ENCODE measurements at places on chromosomes 1 and 21. TPM values are rescaled to one million over a fixed set of nuclear protein-coding genes. Genes with fewer than 3 reads are reported as not detected.

The TDRD5 gene
- not detected for total RNA-seq

The CYYR1 gene
- total RNA-seq, result 27.3 TPM

The GJA4 gene
- total RNA-seq, result 23.0 TPM

DNA sequence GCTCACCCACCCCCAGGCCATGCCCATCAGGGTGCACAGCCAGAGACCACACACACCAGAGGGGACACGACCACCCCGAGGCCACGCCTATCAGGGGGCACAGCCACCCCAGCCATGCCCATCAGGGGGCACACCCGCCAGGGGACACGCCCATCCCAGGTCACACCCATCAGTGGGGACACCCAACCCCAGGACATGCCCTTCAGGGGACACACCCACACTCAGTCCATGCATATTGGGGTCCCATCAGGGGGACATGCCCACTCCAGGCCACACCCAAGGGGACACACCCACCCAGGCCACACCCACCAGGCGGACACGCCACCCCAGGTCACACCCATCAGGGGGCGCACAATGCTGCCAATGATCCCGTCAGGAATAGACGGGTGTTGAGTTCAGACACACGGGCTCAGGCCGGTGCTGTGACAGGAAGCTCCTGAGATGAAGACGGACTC lies 20.7 kb downstream of the MCM3AP start:
- DNase-seq, result no peak

DNA sequence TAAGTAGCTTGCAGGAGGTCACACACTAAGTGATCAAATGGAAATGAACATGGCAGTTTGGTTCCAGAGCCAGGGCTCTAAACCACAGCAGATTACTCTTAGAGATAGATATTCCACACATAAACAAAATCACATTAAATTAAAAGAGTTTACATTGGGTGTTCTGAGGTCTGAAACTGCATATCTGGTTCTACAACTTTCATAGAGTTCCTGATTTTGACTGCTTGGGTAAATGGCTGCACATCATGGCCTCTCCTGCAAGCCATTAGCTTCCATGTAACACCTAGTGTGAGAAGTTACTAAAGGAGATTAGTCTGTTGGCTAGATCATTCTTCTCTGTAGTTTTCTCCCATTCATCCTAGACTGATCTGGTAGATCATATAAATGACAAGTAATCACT lies 12.8 kb upstream of the XCL2 start:
- DNase-seq, result no peak

DNA sequence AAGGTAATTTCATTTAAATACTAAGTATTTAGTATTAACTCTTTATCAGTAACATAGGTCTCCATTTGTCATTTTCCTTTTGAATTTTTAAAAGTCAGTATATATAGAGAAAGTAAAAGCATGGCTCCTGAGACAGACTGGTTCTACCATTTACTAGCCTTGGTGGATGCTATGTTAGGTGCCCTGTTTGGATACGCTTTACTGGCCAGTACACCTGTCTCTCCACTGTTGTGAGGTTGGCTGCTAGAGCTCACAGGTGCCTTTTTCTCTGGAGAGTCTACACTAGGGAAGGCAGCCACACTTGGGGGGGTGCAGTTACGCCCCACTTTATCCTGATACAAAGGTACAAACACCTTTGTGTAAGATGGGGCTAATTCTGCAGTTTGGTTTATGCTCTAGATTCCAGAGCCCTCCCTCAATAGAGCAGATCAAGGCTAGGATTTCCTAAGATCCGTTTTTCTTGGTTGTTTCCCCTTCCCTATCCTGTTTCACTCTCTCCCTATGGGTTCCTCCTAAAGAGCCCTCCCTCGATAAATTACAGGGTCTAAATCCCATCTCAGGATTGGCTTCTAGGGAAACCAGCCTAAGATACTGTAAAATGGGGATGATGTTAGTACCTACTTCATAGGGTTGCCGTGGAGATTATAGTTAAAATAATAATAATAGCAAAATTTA lies 5.6 kb upstream of the GPSM2 start:
- no peak for DNase-seq

- DNase-seq, result no peak
Measured at GRCh38 chr1:198520524-198521254, 19.8 kb downstream of the ATP6V1G3 start.

DNA sequence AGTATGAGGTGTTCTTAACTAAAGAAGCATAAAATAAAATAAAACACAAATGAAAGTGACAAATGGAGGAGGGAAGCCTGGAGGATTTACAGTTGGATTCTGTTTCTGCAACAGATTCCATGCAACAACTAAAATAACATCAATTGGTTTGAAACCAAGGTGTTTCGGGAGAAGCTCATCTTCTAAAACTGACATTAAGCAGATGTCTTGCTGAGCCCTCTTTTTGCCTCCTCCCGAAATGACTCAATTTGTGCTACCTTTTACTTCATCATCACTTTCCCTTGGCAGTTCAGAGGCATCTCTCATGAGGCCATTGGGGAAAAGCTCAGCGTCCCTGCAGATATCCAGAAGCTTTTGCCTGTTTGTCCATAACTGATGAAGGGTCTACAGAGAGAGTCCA lies 121.6 kb upstream of the ADAR start:
- DNase-seq, result no peak
